ENCODE measurements at places on chromosomes 11 and 22. TPM values are rescaled to one million over a fixed set of nuclear protein-coding genes. Genes with fewer than 3 reads are reported as not detected.

GRCh38 chr11:42171046-42171445 is 711.6 kb upstream of the LRRC4C start:
- DNase-seq: no peak

GRCh38 chr22:21816787-21817496 is 50.5 kb downstream of the MAPK1 start:
- DNase-seq: no peak

GRCh38 chr11:94635072-94635471 is 67.9 kb downstream of the PIWIL4 start:
- DNase-seq: no peak

DNA sequence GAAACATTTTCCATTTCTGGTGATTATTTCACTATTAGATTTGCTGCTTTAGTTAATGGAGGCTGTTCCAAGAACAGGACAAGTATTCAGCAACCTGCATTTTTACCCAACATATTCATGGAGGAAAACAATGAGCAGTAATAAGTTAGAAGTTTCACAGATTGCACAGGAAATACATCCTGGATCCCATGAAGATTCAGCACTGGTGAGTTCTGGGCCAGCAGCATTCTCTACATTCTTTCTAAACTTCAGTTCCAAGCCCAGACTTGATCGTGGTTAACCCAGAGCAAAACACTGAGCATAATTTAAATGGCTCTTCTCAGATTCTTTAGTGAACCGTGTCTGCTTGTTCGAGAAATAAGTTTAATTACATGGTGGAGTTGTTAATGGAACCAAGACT is 3.8 kb downstream of the FJX1 start:
- no peak for DNase-seq

DNA sequence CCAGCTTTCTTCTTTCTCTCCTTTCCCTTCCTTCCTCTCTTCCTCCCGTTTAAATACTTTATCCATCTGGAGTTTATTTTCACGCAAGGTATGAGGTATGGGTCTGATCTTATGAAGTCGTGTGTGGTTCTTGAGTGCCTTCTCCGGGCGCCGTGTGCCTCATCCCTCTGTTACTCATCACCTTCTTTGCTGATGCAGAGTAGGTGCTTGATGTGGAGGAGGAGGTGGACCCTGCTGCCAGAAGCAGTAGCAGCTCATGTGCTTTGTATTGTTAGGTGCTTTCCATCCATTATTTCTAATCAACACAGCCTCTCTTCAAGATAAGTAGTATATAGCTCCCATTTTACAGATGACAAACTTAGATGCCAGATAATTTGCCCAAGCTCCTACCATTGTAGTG is 47.0 kb downstream of the TNRC6B start:
- no peak for DNase-seq

OR51B4 gene
- total RNA-seq: 0.31 TPM

GRCh38 chr11:131178020-131178419 is 192.4 kb upstream of the NTM start:
- DNase-seq: no peak

DNA sequence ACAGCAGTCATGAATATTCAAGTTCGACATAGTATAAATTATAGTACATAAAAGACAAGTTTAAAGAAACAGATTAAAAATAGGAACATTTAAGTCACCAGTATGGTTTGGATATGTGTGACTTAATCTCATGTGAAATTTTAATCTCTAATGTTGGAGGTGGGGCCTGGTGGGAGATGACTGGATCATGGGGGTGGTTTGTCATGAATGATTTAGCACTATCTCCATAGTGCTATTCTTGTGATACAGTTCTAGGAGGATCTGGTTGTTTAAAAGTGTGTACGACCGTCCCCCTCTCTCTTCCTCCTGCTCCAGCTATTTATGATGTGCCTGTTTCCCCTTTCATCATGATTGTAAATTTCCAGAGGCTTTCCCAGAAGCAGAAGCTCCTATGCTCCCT is 3.3 kb downstream of the KDM4E start:
- no peak for DNase-seq

POU2F3 gene
- not detected for total RNA-seq

DNA sequence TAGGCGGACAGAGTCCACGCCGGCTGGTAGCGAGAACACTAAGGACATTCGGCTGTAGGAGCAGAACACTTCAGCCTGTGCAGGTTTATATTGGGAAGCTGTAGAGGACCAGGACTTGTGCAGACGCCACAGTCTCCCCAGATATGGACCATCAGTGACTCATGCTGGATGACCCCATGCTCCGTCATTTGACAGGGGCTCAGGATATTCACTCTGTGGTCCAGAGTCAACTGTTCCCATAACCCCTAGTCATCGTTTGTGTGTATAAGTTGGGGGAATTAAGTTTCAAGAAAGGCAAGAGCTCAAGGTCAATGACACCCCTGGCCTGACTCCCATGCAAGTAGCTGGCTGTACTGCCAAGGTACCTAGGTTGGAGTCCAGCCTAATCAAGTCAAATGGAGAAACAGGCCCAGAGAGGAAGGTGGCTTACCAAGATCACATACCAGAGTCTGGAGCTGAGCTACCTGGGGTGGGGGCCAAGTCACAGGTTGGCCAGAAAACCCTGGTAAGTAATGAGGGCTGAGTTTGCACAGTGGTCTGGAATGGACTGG is 17.2 kb downstream of the P2RY2 start:
- no peak for DNase-seq

GRCh38 chr11:19506816-19507486 is 205.7 kb upstream of the NAV2 start:
- no peak for DNase-seq

UQCR10 gene
- total RNA-seq: 35.7 TPM

GRCh38 chr11:9362393-9362863 is 22.0 kb upstream of the IPO7 start:
- DNase-seq: no peak

PATE2 gene
- total RNA-seq: 1.6 TPM

CBLIF gene
- not detected for total RNA-seq

DNA sequence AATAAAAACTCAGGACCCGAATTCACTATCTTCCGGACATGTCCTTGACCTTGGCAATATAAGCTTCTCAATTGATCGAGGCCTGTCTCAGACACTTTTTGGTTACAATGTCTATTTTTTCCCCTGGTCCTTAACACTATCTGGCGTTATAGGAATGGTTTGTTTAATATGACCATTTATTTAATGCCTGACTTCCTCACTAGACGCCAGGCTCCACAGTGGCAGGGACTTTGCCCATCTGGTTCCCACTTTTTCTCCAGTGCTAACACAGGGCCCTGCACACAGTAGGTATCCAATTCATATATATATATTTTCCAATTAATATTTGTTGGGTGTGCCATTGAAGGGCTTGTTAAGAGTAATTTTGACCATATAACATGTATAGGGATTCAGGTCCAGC is 7.9 kb upstream of the CBX6 start:
- no peak for DNase-seq

GRCh38 chr11:73246303-73246702 is 25.8 kb upstream of the P2RY6 start:
- DNase-seq: no peak

RIN1 gene
- total RNA-seq: 0.47 TPM

TRABD gene
- 3.0 TPM for total RNA-seq

GRCh38 chr11:18501629-18502028 is 25.1 kb downstream of the TSG101 start:
- no peak for DNase-seq

Data from occipital lobe (tissue), 3 donors.